ENCODE measurements at places on chromosomes 7 and 10. TPM values are rescaled to one million over a fixed set of nuclear protein-coding genes. Genes with fewer than 3 reads are reported as not detected.

The SHTN1 gene
- 42.1 TPM for total RNA-seq

The ANKRD16 gene
- 15.3 TPM for total RNA-seq

The CPEB3 gene
- 10.9 TPM for total RNA-seq

The HGF gene
- total RNA-seq: 5.0 TPM

The SLC29A3 gene
- total RNA-seq: 1.9 TPM

The SFRP5 gene
- total RNA-seq: 67.3 TPM

The RNF148 gene
- 9.1 TPM for total RNA-seq

The TET1 gene
- 1.6 TPM for total RNA-seq

The CYP2E1 gene
- 13.2 TPM for total RNA-seq
